ENCODE measurements at places on chromosomes 1 and 21. TPM values are rescaled to one million over a fixed set of nuclear protein-coding genes. Genes with fewer than 3 reads are reported as not detected.

- ATAC-seq: no peak
Measured at GRCh38 chr1:82268826-82269225, 468.1 kb downstream of the ADGRL2 start.

DNA sequence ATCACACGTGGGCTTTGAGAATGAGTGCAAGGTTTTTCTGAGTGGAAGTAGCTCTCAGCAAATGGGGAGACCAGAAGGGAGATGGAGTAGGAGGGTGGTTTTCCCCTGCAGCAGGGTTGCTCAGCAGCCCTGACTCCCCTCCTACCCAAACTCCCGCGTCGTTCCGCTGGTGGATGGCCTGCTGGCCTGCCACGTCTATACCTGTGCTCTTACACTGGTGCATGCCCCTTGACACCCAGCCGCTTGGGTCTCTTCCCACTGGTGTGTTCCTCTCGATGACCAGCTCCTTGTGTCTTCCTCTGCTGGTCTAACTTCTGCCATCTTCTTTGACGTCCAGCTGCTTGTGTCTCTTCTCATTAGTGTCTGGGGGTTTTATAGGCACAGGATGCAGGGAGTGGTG is 1797.9 kb downstream of the NCAM2 start:
- no peak for ATAC-seq

- ATAC-seq: no peak
Measured at GRCh38 chr1:58720680-58721079, 20.8 kb upstream of the MYSM1 start.

DNA sequence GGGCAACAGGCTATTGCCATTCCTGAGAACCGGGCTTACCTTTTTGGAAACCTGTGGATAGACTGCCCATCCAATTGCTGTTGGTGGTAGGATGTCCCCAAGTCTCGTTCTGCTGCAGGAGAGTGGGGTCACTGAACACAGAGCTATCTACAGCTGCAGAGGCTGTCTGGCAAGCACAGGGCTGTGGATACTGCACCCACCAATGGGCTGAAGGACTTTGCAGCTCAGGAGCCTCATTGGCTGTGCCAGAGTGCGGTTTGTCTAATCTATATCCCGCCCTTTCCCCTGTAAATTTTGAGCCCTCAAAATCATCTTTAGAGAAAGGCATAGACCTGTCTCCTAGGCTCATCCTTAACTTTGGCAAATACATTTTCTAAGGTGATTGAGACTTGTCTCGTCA is 15.3 kb downstream of the RNF187 start:
- no peak for ATAC-seq

GRCh38 chr1:84672080-84672854 is 18.0 kb downstream of the SSX2IP start:
- ATAC-seq: peak; percentile 90

GRCh38 chr1:24898152-24898908 is 31.7 kb downstream of the RUNX3 start:
- peak; percentile 74 for ATAC-seq

GRCh38 chr1:21914450-21914849 is 22.7 kb downstream of the HSPG2 start:
- ATAC-seq: no peak

GRCh38 chr1:174956976-174957375 is 42.8 kb upstream of the CACYBP start:
- no peak for ATAC-seq

The ITPKB gene
- 1.8 TPM for total RNA-seq

The PAQR7 gene
- total RNA-seq: 9.9 TPM

The PLA2G2A gene
- 13.0 TPM for total RNA-seq

DNA sequence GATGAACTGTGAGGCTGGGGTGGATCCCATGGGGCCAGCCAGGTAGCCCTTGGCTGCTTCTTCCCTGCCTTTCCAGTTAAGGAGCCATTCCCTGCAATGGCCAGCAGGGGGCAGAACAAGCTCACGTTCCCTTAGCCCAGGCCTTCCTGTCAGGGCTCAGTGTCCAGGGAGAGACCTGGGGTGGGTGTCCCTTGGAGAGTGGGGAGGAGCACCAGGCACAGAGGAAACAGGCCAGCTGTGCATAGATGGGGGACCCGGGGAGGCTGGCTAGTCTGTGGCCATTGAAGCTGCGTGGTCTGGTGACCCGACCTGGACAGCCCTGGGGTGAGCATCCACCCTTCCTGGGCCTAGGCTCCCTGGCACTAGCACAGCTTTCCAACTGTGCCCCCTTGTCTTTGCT is 13.2 kb upstream of the EPS8L3 start:
- ATAC-seq: peak; percentile 93

The SLC16A4 gene
- total RNA-seq: 4.6 TPM

DNA sequence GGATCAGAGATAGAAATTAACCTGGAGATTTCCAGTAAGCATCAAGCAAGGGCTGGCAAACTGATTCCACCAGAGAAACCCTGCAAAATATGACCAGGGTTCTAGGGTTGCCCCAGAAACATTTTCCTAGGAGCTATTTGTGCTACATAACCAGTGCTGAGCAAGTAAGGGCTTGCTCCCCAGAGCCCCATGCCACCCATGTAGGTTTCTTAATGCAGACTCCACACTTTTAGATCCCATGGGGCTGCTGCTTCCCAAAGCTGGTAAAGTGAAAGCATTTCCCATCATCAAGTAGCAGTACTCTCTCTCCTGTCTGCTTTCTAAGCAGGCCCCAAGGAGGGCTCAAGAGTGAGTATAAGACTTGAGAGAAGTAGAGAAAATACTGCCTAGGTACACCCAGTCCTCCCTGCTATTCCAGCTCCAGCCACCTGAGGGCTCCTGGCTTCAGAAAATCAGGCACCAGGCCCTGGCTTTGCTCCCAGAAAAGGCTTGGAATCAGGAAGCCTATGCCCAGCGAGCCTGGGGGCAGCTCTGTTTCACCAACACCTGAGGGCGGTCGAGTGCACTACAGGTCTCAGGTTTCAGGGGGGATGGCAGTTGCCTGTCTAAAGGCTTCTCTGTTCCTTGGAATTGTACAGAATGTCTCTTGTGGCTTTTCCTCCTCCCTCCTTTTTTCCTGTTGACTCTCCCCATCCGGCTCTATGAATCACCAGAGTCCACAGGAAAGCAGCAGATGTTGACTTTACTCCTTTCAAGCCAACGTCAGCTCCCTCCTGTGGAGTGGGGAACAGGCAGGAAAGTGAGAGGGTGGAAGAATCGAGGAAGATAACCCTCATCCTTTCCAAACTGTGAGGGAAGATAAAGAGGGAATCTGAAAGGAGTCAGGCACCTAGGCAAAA is 6.2 kb upstream of the ANKRD35 start:
- peak; percentile 100 for ATAC-seq

The KRTAP19-3 gene
- not detected for total RNA-seq

GRCh38 chr1:39105061-39105840 is 79.1 kb downstream of the NDUFS5 start:
- ATAC-seq: peak; percentile 56

DNA sequence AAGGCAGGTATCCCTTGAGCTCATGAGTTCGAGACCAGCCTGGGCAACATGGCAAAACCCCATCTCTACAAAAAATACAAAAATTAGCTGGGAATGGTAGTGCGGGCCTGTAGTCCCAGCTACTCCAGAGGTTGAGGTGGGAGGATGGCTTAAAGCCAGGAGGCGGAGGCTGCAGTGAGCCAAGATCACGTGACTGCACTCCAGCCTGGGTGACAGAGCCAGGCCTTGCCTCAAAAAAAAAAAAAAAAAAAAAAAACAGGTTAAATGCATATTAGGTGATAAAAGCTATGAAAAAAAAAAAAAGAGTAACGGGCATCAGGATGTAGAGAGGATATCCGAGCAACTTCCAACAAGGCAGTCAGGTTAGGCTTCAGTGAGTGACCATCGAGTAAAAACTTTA is 2.8 kb upstream of the SRRM1 start:
- ATAC-seq: no peak

DNA sequence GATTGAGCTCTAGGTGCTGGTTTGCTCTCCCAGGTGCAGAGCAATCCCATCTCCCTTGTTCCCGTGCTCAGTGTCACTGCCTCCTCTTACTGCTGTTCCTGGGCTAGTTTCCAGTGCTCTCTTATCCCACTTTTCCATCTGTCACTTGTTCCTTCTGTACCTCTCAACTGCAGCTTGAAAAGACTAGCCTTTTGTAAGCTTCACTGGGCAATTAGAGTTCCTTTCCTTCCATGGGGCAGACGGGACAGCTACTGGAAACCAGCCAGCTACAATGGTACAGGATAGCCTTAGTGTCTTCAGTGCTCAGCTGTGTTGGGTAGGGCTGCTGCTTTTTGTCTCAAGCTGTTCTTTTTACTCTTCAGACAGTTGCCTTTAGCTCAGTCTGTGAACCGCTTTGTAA is 31.6 kb downstream of the AGT start:
- ATAC-seq: peak; percentile 84

DNA sequence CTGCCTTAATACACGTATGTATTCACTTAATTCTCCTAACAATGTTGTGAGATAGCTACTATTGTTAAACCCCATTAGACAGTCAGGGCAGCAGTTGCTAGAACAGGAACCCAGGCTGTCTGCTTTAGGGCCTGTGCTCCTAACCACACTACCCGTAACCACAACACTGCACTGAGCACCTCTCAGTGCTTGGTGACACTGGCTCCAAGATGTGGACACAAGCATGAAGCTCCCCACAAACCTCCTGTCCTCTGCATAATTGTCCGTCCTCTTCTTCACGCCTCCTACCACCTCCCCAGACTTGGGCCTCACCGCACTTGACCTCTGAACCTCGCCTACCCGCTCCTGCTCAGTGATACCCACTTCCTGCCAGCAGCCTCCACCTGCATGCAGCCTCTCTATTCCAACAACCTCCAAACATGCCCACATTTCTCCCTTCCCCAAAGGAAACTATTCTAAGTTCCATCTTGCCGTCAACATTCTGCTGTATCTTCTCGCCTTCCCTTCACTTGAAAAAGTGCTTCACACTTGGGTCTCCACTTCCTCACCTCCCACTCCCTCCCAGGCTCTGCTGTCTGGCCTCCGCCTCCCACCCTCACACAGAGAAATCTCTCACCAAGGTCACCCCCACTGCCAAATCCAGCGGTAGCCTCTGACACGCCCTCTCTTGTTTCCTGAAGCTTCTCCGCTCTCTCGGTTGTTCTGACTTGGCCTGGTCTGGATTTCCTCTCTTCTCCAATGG is 14.6 kb upstream of the AHDC1 start:
- no peak for ATAC-seq

GRCh38 chr21:40516335-40516734 is 330.6 kb downstream of the DSCAM start:
- ATAC-seq: no peak
